ENCODE measurements at places on chromosomes 16 and 17.

DNA sequence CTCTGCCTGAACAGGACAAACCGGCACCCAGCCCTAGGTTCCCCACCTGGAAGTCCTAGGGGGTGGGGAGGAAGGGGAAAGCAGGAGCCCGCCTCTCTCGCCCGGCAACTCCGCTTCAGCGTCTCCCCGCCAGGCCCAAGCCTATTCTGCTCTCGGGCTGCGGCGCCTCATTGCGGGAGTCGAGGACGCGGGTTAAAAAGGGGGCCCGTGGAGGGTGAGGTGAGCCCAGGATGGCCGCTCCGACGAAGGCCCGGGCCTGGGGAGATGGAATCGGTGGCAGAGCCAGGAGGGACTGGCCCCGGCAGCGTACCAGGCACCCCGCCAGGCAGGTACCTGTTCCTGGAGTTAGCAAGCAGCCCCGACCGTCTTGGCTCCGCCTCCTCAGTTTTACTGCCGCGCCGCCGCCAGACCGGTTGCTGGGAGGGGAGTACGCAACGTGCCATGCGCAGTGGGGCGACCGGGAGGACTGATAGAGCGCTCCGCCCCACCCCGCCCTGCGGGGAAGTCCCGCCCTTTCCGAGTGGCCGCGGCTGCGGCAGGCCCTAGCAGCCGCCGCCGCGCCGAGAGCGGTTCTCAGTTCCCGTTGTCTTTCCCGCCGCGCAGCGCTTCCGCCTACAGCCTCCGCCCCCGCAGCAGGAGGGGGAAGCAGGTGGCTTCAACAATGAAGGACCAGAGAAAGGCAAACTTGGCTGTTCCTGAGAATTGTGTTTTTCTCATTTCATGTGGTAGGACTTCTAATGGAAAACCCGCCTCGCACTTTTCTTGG is at the start of gene STRADA:
TSS of gene STRADA (minus strand) at position 392 of the 766 bp plus-strand sequence. CDS start 13,430 bp downstream, outside the sequence.
- peak within 1 kb of the TSS; percentile 98 for H3K4me3 ChIP-seq
- H3K27ac ChIP-seq: peak within 1 kb of the TSS; percentile 97
- H3K36me3 ChIP-seq: peaks cover 20% of the 10 kb centered on the region
- peaks cover 25% of the 10 kb centered on the region for H3K4me1 ChIP-seq
- H3K27me3 ChIP-seq: no peaks in the 10 kb centered on the region

DNA sequence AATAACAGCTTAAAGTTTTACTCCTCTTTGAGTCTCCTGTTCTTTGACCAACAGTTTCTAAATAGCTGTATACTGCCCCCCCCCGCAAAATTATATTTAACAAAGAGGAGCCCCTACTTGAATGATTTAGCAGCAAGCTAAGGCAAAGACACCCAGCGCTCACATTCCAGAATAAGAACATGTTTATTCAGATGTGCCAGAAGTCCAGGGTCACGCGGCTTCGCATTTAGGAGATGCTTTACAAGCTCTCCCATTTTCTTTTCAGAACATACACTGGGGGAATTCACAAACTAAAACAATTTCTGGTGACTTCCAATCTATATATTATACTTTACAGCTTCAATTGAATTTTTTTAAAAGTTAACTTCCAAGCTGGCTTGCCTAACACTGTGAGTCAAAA is 5.3 kb downstream of the PLD6 start:
- DNase-seq: no peak
- H3K4me1 ChIP-seq: no peaks in the 10 kb centered on the region
- H3K27me3 ChIP-seq: no peaks in the 10 kb centered on the region

DNA sequence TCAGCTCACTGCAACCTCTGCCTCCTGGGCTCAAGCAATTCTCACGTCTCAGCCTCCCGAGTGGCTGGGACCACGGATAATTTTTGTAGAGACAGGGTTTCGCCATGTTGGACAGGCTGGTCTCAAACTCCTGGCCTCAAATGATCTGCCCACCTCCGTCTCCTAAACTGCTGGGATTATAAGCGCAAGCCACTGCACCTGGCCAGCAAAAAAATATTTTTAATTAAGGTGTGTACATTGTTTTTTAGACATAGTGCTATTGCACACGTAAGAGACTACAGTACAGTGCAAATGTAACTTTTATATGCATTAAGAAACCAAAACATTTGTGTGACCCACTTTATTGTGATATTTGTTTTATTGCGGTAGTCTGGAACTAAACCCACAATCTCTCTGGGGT is 49.0 kb downstream of the NACA2 start:
- DNase-seq: no peak
- H3K27ac ChIP-seq: no peak overlapping the region
- H3K36me3 ChIP-seq: no peaks in the 10 kb centered on the region
- peaks cover 15% of the 10 kb centered on the region for H3K27me3 ChIP-seq
- no peak overlapping the region for H3K4me3 ChIP-seq

- H3K36me3 ChIP-seq: peaks cover 13% of the 10 kb centered on the region
- no peaks in the 10 kb centered on the region for H3K27me3 ChIP-seq
- no peak overlapping the region for H3K4me3 ChIP-seq
- DNase-seq: no peak
These were observed 9.5 kb downstream of the SULT1A2 start for GRCh38 chr16:28587386-28587785.

DNA sequence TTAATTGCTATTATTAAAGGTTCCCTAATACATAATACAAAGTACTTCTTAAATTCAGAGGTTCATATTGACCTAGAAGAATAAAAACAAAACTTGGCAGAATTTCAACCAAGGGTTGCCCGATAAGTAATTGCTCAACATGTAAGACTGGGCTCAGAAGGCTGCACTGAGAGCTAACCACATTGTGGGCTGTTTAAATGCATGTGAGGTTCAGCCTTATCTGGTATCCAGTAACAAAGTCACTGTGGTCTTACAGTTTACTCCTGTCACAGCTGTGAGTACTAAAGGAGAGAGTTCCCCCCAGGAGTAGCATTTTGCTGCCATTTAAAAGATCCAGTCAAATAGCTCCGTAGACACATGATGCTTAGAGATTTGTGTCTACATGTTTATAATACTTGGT is 1.6 kb upstream of the DHRS11 start:
- peaks cover 28% of the 10 kb centered on the region for H3K4me1 ChIP-seq
- H3K4me3 ChIP-seq: peak overlapping the region; percentile 1

GRCh38 chr17:6426356-6427101 is 8.4 kb downstream of the AIPL1 start:
- no peak for DNase-seq
- peaks cover 19% of the 10 kb centered on the region for H3K4me1 ChIP-seq
- peaks cover 3% of the 10 kb centered on the region for H3K36me3 ChIP-seq
- H3K4me3 ChIP-seq: no peak overlapping the region
- H3K27me3 ChIP-seq: peaks cover 43% of the 10 kb centered on the region

GRCh38 chr17:42613699-42614295 is 4.3 kb downstream of the TUBG1 start:
- no peak for DNase-seq
- H3K4me1 ChIP-seq: peaks cover 12% of the 10 kb centered on the region
- no peak overlapping the region for H3K27ac ChIP-seq
- no peaks in the 10 kb centered on the region for H3K27me3 ChIP-seq
- H3K36me3 ChIP-seq: peaks cover 25% of the 10 kb centered on the region

GRCh38 chr17:64223931-64224629 is 39.0 kb downstream of the TEX2 start:
- no peak for DNase-seq
- peaks cover 2% of the 10 kb centered on the region for H3K36me3 ChIP-seq
- no peak overlapping the region for H3K27ac ChIP-seq
- no peaks in the 10 kb centered on the region for H3K4me1 ChIP-seq
- no peak overlapping the region for H3K4me3 ChIP-seq

GRCh38 chr17:76254275-76254674 is 10.9 kb upstream of the UBALD2 start:
- H3K36me3 ChIP-seq: peaks cover 4% of the 10 kb centered on the region
- H3K4me3 ChIP-seq: no peak overlapping the region
- peaks cover 54% of the 10 kb centered on the region for H3K4me1 ChIP-seq

DNA sequence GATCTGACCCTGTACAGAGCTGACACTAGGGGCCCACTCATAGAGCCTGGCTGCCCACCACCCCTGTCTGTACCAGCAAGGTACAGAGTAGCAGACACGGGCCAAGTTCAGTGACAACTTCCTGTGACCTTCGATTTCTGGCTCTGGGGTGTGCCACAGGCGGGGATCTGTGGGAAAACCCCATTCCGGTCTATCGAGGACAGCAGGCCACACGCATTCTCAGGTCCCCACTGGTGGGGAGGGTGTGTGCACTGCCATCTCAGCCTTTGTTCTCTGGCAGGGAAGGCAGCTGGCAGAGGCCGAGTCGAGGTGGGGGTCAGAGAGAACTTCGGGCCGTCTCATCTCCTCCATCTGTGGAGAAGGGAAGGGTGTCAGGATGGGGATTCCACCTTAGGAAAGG is 10.0 kb downstream of the NLE1 start:
- peaks cover 11% of the 10 kb centered on the region for H3K4me1 ChIP-seq
- H3K27me3 ChIP-seq: no peaks in the 10 kb centered on the region
- H3K4me3 ChIP-seq: no peak overlapping the region
- peaks cover 56% of the 10 kb centered on the region for H3K36me3 ChIP-seq

DNA sequence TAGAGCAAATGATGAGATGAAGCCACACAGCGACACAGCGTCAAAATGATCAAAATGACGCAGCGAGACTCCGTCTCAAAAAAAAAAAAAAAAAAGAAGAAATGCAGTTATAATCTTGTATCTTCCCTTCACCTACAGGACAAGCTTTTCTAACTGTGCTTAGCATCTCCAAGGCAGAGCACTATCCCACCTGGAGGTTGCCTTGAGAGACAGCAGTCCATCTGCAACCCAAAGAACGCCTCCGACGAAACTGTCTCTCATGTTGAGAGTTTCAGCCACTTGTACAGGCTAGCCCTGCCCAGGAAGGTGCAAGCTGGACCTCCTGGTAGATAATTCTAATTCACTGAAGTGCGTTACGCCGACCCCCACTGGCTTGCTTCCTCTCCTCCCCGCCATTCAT is 46.7 kb upstream of the GCSH start:
- no peak overlapping the region for H3K27ac ChIP-seq
- DNase-seq: no peak
- H3K36me3 ChIP-seq: no peaks in the 10 kb centered on the region
- H3K4me3 ChIP-seq: no peak overlapping the region
- no peaks in the 10 kb centered on the region for H3K4me1 ChIP-seq

- peaks cover 12% of the 10 kb centered on the region for H3K36me3 ChIP-seq
- H3K27me3 ChIP-seq: peaks cover 5% of the 10 kb centered on the region
- H3K4me1 ChIP-seq: peaks cover 7% of the 10 kb centered on the region
- peak overlapping the region; percentile 60 for H3K4me3 ChIP-seq
These were observed 547 bp downstream of the RAB26 start for GRCh38 chr16:2148714-2149629.

GRCh38 chr16:67036323-67036741 is 7.4 kb downstream of the CBFB start:
- H3K4me3 ChIP-seq: no peak overlapping the region
- no peak overlapping the region for H3K27ac ChIP-seq
- no peak for DNase-seq
- H3K4me1 ChIP-seq: peaks cover 72% of the 10 kb centered on the region
- H3K27me3 ChIP-seq: no peaks in the 10 kb centered on the region

DNA sequence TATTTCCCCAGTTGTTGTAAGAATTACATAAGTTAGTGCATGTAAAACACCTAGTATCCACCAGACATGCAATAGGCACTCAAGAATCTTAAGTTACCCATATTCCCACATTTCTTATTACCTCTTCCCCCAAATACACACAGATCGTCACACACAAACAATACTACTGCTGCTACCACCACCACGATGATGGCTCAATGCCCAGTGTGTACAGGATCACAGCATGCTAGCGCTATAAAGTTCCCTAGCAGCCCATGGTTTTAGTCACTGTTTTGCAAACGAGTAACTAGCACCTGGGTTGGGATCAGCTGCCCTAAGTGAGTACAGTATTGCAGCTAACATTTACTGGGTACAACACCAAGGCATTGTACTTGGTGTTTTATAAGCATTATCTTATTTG is 411.7 kb downstream of the UTP18 start:
- peaks cover 4% of the 10 kb centered on the region for H3K27me3 ChIP-seq
- DNase-seq: no peak
- no peaks in the 10 kb centered on the region for H3K4me1 ChIP-seq
